ENCODE measurements at places on chromosomes 3 and 15. TPM values are rescaled to one million over a fixed set of nuclear protein-coding genes. Genes with fewer than 3 reads are reported as not detected.

NDN gene
- 5.1 TPM for total RNA-seq

- no peak overlapping the region for H3K27ac ChIP-seq
- no peak for DNase-seq
- H3K4me1 ChIP-seq, result peaks cover 6% of the 10 kb centered on the region
- H3K27me3 ChIP-seq, result peaks cover 19% of the 10 kb centered on the region
Measured at GRCh38 chr3:64033069-64033468, 9.8 kb upstream of the PSMD6 start.

DNA sequence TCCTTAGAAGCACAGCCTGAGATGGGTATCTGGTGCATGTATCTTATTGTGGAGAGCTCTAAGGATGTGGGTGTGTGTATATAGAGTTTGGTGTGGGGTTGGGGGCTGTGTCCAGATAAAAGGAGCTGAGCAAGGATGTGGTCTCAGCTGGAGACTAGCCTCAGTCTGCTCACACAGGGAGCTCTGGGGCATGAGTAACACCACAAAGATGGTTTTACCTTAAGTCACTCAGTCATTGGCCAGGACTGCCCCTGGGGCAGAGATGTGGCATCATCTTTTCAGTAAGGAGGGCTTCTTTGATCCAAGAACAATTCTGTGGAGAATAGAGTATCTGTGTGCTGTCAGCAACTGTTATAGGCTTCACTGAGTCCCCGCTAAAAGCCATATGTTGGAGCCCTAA lies 163.4 kb upstream of the NUDT16 start:
- H3K27me3 ChIP-seq, result peaks cover 6% of the 10 kb centered on the region
- H3K4me3 ChIP-seq, result no peak overlapping the region
- DNase-seq, result no peak

TRAT1 gene
- 54.5 TPM for total RNA-seq

TRPM1 gene
- not detected for total RNA-seq
